ENCODE measurements at places on chromosomes 2 and 18.
A peak's percentile ranks its signal among the peaks of the same experiment; 100 is the strongest.

GRCh38 chr2:20992201-20992711 is 51.6 kb downstream of the APOB start:
- DNase-seq = no peak

DNA sequence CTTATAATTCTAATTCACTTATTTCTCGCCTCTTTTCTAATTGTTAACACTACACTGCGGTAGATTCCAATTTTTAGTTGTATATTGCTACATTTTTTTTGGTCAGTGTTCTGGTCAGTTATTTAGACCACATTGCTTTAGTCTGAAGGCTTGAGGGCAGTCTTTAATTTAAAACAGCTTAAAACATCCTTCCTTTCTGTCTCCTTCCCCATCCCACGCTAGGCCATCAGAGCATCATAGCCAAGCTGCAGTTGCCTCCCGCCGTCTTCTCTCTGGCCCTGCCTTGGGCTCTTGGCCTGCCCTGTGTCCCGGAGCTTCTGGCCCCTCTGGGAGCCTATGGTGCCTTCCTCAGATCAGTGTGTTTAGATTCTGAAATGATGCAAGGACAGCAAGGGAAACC is 52.6 kb upstream of the GLI2 start:
- no peak for DNase-seq

GRCh38 chr2:143680885-143681405 is 551.7 kb downstream of the ARHGAP15 start:
- no peak for DNase-seq

GRCh38 chr2:54103454-54104314 is 11.7 kb upstream of the ACYP2 start:
- no peak for DNase-seq

- peak; percentile 52 for DNase-seq
Observed at GRCh38 chr2:97995026-97995733, 568 bp downstream of the TMEM131 start.

GRCh38 chr2:55768991-55769390 is 75.3 kb upstream of the PNPT1 start:
- no peak for DNase-seq

DNA sequence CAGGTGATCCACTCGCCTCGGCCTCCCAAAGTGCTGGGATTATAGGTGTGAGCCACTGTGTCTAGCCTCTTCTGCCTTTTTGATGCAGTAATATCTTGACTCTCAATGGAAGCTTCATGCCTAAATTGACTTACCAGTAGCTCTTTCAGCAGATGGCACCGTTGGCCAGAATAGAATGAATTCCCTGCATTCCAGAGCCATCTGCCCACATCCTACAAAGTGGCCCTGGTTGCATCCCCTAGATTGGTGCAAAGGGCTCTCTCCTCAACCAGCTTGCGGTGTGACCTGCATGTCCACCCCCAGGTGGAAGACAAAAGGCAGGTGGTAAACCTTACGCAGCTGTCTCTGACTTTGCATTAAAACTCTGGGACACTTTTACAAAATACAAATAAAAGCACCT is 4.4 kb upstream of the PARD6G start:
- no peak for DNase-seq
